ENCODE measurements at places on chromosomes 1 and 21.

DNA sequence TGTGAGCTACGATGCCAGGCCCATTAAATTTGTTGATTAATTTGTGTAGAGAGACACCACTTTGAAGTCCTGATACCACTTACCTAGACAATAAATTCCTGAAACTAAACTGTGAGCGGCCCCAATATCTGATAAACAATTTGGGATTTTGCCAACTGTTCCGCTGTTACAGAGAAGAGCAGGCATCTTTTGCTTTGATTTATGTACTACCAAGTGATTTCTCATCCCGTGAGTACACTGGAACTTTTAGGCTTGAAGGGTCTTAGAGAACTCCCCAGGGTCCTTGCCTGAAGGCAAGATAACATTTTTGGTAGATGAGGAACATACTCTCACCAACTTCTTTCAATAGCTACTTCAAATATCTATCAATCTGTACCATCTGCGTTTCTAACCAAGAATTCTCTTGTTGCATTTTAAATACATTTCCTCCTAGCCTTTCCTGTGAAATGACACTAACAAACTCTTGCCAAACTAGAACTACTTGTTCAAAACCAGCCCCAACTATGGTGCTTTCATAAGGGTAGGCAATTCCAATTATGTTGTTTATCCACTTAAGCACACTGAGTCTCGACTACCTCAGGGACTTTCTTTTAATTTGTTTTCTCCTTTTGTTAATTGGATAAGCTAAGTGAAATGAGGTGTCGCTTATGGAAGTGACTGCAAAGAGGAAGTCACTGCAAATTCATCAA lies 23.2 kb upstream of the SLC30A1 start:
- DNase-seq = no peak

- DNase-seq = no peak
Measured at GRCh38 chr1:2506007-2506860, 20.2 kb downstream of the PANK4 start.

GRCh38 chr1:23322770-23323169 lies 21.3 kb downstream of the HNRNPR start:
- no peak for DNase-seq

GRCh38 chr1:218330043-218330623 lies 15.0 kb upstream of the TGFB2 start:
- peak; percentile 31 for DNase-seq

DNA sequence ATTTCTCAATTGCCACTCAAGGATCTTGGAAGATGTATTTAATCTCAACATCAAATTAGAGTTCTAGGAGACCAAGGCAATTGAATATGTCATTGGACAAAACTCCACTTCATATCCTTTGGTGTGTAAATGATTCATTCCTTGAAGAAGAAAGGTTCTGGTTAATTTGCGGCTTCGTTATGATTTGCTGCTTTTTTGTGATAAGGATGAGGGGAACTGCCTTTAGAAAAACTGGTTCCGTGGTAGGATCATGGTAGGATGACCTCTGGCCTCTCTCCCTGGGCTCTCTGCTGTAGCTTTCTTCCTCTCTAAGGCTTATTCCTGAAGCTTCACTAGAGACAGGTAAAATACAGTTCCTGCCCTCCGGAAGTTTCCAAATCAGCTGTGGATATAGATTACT lies 51.5 kb upstream of the ERRFI1 start:
- no peak for DNase-seq

DNA sequence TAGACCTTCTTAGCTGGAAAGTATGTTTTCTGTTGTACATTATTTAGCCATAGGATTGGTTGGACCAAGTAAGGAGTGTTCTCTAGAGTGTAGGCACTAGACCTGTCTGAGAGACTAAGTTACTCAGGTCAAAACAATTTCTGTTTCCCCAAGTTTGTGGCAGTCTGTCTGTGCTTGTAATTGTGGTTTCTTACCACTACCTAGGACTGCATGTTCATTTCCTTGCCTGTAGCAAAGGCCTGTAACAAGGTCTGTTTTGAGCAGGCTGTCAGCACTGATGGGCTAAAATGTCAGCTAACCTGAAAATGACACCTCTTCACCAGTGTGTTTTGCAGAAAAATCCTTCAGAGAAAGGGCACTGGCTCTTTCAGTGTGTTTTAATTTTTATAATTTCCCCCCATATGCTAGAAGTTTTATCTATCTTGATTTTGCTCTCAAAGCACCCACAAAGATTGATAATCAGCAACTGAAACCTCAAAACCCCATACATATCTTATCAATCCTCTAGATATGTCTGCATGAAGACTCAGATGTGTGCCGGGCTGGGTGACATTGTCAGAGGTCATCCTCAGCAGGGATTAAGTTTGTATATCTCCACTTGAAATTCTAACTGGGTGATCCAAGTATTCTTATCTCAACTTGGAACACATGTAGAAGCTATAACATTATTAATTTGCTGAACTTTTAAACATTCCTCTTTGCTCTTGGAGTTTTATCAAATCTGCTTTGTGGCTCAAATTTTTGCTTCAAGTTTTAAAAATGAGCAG lies 50.7 kb upstream of the ST6GALNAC3 start:
- no peak for DNase-seq

- DNase-seq = peak; percentile 29
Measured at GRCh38 chr21:37087188-37087587, 14.1 kb downstream of the TTC3 start.

GRCh38 chr1:34603594-34603993 lies 151.3 kb upstream of the GJB5 start:
- DNase-seq = no peak

GRCh38 chr1:119779869-119780356 lies 11.2 kb upstream of the HMGCS2 start:
- no peak for DNase-seq
